ENCODE measurements at places on chromosomes 12 and 14. TPM values are rescaled to one million over a fixed set of nuclear protein-coding genes. Genes with fewer than 3 reads are reported as not detected.
A peak's percentile ranks its signal among the peaks of the same experiment; 100 is the strongest.

- DNase-seq = no peak
Observed at GRCh38 chr14:101370593-101371569, 190.4 kb upstream of the DIO3 start.

DNA sequence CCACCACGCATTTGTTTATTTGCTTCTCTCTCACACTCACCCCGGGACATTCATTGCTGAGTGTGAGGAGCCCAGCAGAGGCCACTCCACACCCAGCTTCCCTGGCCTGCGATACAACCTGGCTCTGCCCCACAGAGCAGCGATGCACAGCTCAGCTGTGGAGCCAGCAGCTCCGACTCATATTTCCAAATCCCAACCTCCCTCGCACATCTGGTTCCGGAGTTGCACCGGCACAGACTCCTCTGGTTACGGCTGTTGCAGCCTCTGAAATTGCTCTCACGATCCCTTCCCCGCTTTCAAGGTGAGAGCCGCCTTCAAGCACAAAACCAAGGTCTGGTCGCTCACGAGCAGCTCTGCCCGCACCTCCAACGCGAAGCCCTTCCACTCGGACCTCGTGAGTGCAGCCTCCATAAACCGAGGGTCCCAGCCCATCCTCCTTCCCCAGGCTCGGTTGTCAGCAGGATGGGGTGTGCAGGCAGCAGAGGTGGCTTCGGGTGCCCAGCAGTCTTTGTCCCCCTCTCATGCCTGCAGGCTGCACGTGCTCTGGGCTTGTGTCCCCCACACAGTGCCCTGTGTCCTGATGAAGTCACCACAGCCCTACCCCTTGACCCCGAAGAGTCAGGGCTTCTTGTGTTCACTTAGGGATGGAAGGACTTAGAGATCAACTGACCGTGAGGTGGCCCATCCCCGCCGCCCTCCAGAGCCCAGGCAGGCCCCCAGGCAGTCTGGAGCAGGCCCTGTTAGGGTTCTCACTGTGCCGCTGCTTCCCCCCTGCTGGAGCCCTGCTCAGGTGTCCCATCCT, 184.3 kb downstream of the ADGRD1 start:
- peak; percentile 61 for DNase-seq

DNA sequence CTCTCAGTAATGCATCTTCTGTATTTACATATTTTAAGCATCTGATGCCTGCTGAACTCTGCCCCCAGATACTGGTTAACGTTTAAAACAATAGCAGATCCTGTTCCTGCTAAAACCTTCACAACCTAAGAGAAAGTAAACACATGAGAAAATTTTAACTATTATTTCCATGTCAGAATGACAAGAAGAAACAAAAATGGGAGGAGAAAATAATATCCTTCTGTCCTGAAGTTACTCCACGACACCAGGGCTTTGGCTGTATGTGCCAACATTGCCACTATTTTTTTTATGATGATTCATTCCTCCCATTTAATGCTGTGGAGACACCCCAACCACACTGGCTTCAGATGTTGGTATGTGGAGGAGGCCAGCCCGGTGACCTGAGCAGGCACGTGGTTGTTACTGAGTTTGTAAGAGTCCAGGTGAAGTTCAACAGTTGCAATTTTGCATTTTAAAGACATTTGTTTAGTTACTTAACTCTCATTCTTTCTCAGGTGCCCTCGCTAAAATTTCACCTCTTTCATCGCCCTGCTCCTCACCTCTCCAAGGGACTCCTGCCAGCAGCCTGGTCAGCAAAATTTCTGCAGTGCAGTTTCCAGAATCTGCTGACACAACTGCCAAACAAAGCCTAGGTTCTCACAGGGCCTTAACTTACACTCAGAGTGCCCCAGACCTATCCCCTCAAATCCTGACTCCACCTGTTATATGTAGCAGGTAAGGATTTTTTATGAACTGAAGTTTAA, 65.5 kb upstream of the SLCO1C1 start:
- DNase-seq = no peak

DNA sequence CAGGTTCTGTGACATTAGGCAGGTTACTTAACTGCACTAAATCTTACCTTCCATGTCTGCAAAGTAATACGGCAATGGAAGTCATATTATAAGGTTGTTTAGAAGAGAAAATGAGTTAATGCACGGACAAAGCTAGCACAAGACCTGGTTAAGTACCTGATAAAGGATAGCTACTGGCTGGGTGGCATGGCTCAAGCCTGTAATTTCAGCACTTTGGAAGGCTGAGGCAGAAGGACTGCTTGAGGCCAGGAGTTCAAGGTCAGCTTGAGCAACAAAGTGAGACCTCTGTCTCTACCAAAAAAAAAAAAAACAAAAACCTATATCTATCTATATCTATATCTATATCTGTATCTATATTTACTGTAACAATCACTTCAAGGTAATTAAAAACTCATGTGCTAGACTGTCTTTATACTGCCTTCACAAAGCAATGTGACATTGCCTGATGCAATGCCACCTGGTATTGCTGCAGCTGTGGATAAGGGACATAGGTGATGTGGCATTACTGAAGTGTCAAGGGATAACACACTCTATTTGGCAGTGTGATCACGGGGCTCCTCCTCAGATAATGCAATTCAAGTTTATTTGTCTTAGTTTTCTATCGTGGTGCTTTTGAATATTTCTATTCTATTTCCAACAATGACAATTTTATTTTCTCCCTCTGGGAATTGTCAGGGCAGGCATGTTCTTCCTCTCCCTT, 107.1 kb downstream of the PAX9 start:
- DNase-seq = no peak

DNA sequence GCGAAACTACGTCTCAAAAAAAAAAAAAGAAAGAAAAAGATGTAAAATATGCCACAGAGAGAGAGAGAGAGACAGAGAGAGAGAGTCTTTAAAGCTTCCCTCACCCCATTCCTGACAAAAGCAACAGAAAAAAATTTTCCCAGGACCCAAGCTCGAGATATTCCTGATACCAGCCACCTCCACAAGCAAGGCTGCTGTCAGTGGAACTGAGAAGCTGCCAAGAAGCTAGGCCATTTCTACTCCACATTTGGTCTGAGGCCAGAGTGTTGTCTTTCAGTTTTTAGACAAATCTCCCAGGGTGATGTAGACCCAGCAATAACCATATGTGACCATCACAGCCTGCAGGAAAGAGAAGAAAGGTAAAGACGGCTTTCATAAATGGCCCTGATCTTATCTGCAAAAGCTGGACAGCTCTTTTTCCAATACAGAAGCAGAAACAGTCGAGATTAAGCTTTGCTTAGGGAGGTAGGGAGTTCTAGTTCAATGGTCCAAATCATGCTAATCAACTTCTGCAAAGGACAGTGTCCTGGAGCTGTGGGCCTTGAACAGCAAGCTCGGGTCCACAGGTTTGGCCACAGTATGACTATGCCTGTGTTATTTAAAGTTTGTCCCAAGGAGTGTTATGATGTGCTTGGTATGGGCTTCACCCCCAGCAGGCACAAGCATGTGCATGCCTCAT, 130.3 kb upstream of the NUDT4 start:
- peak; percentile 40 for DNase-seq

DNA sequence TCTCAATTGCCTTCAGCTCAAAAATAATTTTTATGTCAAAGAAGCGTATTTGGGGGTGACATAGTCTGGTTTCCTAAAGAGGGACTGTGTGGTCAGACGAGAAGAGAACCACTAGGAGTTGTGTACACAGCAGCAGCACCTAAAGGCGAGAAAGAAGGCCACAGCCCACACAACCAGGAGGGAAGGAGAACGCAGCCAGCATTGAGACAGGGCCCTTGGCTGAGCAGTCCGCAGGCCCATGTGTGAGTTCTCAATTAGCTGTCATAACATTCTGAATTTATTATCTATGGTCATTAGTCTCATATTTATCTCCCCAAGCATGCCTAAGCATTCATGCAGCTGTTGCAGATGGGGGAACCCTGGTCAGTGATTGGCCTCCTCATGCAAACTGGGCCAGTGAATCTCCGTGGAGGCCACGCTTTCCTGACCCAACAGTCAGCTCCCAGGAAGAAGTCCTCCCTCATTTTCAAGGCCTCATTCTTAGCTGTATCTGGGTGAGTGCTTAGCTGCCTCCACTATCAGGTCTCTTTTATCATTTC, 81.2 kb upstream of the ATF7IP start:
- DNase-seq = peak; percentile 95

DNA sequence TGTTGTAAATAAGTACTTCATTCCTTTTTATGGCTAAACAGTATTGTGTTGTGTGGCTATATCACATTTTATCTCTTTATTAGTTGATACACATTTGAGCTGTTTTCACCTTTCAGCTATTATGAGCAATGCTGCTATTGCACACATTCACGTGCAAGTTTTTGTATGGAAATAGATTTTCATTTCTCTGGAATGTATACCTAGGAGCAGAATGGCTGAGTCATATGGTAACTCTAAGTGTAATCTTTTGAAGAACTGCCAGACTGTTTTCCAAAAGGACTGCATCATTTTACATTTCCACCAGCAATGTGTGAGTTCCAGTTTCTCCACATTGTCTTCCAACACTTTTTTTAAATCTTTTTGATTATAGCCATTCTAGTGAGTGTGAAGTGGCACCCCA, 134.0 kb downstream of the SRGAP1 start:
- no peak for DNase-seq

DNA sequence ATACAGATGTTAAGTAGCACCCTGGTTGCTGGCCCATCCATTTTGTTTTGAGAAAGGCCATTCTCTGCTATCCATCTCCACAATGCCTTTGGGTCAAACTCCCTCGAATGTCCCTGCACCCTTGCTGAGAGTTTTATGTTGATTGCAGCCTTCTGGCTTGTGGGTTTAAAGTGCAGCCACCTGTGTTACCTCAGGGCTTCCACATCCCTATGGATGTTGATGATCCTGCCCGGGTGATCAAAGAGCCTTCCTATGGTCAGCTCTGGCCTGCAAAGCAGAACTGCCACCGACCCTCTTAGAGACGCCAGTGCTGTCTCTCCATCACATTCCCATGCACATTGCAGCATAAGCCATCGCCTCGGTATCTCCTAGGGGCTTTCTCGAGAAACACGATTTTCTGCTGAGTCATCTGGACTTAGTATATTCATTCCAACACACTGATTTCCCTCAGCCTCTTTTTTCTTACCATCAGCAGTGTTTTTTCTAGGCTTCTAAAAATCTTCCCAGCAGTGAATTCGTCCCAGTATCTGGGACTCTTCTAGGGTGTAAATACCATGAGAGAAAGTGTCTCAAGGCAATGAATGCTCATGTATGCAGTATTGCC, 585.7 kb upstream of the TMEM132C start:
- DNase-seq = no peak

DNA sequence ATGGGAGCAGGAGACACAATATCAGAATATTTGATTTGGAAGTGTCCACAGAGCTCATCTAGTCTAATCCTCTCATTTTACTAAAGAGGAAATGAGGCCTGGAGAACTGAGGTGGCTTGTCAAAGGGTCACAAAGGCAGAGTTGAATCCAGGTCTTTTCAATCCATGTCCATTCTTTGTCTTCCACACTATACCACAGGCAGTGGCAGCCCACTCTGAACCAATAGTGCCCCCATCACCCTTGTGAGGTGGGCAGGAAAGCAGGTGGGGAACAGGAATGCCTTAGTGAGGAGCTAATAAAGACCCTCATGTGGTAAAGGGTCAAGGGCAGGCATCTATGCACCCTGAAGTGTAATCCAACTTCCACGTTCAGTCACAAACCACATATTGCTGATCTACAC, 134.8 kb upstream of the EGLN3 start:
- no peak for DNase-seq

GRCh38 chr14:71355324-71356201, 448.3 kb downstream of the PCNX1 start:
- DNase-seq = peak; percentile 96

- peak; percentile 55 for DNase-seq
Observed at GRCh38 chr12:46351886-46352650, 20.5 kb downstream of the SLC38A2 start.

DNA sequence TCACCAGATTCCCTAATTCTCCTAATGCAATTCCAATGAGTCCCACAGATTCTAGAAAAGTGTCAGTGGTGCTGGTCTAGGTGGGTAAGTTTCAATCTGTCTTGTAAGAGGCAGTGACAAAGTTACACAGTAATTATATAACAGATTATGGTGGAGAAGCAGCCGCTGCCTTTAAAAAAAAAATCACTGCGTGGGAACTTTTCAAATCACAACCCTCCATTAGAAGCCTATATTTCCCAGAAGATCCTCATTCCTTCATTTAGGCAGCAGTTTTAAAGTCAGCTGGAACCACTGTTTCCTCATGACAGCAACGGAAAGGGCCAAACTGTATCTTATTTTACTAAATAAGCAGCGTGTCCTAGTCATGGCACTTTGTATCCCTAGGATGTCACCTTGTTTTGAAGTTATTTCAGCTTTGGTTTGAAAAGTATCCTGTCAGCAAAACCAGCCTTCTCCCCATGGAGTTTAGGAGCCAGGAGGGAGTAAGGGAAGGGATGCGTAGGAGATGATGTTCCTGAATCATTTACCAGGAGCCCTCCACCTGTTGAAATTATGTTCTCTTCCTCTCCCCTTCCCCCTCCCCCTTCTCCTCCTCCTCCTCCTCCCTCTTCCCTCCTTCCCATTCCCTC, 27.7 kb upstream of the DUSP6 start:
- DNase-seq = no peak

GRCh38 chr12:48002414-48002730, 1.9 kb downstream of the COL2A1 start:
- DNase-seq = no peak

DNA sequence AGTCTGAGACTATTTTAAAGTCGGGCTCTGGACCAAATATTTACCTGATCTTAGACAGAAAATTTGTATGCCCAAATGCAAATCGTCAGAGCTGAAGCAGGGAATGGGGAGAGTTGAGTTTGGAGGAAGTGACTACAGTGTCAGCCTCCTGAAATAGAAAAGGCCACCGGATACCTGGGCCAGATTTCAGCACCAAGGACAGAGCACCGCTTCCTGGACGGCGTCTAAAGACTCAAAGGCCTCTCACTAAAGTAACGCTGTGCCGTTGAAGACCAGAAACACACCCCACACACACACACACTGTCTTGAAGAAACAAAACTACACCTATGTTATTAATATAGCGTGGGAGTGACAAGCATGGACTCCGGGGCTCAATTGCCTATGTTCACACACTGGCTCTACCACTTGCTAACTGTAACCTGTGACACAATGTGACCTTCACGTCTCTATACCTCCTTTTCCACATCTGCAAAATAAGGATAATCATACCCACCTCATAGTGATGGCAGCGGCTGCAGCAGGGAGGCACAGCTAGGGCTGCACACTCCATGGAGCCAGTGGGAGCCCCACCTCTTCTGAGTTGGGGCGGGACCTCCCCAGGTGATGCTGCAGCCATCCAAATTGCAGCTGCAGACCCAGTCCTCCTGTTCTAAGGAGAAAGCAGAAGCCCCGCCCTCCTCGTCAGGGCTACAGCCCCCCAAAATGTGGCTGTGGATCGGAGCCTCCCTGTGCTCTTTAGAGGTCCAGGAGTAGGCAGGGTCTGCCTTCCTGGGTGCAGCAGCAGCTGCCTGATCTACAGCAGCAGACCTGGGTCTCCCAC, 35.6 kb downstream of the KRT76 start:
- peak; percentile 65 for DNase-seq

GRCh38 chr12:6866163-6866919, 990 bp upstream of the TPI1 start:
- no peak for DNase-seq

GRCh38 chr12:71439613-71440344, at the start of gene LGR5:
TSS of gene LGR5 (plus strand) at chr12:71439798. CDS start at chr12:71440081, 283 bp downstream.
- DNase-seq = peak; percentile 76

CAMKK2 gene
- 12.0 TPM for polyA plus RNA-seq

SIX6 gene
- not detected for polyA plus RNA-seq

FANCM gene
- 0.88 TPM for polyA plus RNA-seq

TBX5 gene
- polyA plus RNA-seq = 5.6 TPM

IL31 gene
- not detected for polyA plus RNA-seq

CDK2 gene
- polyA plus RNA-seq = 25.5 TPM

GNB3 gene
- polyA plus RNA-seq = 2.0 TPM

VWF gene
- 65.6 TPM for polyA plus RNA-seq

EML1 gene
- 6.7 TPM for polyA plus RNA-seq

PIWIL1 gene
- polyA plus RNA-seq = not detected

KRT83 gene
- polyA plus RNA-seq = not detected
